ENCODE measurements at places on chromosomes 2 and 18.

GRCh38 chr2:195619590-195619989 lies 37.4 kb upstream of the SLC39A10 start:
- DNase-seq, result no peak

DNA sequence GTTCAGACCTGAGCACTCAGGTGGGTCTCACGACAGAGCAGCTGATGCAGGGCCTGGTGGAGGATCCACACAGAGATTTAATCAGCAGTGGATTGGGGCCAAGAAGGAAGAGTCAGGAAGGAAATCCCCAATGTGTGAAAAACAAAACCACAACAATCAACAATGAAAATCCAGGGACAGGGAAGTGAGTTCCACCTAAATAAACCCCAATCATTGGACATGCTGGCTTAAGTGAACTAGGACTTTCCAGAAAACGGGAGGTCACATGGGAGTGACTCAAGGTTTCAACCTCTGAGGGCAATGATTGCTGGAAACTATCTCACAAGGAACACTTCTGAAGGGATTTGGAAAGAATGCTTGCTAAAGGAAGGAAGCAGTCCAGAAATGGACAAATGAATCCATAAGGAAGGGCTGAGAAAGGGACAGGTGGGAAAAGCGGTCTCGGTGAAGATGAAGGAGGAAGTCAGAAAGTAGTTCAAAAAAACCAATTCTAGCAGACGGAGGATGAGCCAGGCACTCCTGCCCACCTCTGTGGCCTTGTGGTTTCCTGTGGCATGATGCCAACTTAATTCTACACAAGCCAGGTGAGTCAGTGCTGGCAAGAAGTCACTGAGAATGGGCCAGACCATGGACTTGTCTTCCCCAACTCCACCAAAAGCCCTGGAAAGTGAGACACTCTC lies 15.4 kb upstream of the XDH start:
- DNase-seq, result peak; percentile 12

- no peak for DNase-seq
These were observed 15.3 kb downstream of the CAPN10 start for GRCh38 chr2:240601831-240602160.

DNA sequence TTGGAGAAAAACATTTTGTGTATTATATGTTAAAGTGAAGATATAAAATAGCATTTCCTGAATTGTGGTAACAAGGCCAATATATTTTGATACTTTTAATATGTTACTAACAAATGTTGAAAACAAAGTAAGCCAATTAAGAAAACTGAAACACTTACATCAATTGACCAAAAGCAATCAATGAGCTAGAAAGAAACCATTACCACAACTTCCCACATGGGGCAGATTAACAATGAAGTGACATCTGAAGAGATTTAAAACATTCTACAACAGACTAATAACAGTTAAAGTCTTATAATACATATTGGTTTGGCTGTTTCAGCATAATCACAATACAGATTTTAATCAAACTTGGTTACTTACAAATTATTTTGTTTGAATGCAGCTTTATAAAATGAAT lies 282.4 kb upstream of the NETO1 start:
- no peak for DNase-seq

GRCh38 chr2:119015845-119016244 lies 73.9 kb downstream of the MARCO start:
- no peak for DNase-seq

GRCh38 chr2:95346231-95346737 lies 49.1 kb downstream of the KCNIP3 start:
- no peak for DNase-seq

DNA sequence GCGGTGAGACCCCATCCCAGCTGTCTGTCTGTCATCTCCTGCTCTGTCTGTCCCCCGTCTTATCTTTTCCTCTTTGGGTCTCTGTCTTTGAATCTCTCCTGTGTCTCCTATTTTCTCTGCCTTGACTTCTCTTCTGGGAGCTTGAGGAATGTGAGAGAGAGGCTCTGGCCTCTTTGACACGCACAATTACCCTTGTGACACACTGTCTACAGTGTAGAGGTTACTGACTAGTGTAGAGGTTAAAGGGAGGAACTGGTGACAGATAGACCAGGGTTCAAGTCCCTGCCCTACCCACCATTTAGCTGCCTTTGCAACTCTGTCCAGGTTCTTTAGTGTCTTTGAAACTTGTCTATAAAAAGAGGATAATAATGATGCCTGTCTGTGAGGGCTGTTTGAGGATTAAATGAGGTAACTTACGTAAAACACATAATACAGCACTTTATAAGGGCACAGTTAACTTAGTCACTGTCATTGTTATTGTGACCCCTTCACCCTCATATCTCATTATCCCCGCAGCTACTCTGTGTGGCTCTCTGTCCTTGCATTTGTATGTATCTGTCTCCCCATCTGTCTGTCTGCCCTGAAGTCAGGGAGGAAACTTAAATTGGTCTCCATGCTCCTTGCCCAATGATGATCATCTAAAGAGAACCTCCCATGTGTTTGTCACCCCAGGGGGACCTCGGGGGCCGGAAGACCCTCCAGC lies 19.9 kb downstream of the SEMA4F start:
- no peak for DNase-seq

DNA sequence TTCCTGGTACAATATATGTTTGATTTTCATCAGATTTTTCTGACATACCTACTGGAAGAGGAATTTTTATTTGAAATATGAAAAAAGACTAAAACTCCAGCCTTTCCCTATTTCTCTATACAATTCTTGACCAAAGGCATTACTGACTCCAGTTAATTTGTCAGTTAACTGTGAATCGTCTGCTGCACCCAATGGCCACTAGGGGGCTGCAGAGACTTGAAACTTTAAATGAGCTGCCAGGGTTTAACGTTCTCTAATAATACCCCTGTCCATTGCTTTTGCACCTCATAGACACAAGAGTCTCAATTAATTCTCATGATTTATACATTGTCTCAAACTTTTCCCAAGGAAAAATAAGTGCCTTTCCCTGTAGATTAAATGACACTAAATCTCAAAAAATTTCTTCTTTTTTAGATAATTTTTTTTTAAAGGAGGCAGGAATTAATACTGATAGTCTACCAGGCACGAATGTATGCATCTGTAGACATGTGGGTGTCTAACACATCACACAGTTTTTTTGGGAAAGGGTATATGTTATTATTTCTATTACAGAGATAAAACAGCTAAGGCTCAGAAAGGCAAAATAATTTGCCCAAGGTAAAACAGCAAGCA lies 1.8 kb upstream of the ALK start:
- peak; percentile 17 for DNase-seq

DNA sequence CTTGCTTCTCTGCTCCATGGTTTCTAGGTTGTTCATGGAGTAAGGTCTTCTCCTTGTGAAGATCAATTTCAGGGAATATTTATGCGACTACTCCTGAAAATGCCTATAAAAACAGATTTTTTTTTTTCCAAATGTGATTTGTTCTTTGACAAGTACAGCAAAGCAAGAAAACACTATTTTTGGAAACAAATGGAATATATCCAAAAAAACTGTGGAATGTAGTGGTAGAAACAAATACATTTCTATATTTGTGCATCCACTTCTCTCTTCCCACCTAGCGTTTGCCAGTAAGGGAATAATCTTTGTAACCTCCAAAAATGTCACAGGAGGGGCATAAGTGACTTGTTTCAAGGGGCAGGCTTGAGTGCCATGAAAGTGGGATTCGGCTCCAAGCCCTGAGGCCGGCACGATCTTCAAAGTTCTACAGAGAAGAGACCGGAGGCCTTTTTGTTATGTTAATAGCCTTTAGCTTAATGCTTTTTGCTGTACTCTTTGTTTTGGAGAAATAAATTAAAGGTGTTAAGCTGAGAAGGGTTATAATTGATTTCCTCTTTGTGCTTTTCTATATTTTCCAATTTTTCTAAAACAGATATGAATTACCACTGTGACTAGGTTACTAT lies 200.6 kb downstream of the NRP2 start:
- DNase-seq, result no peak

- DNase-seq, result no peak
These were observed 243.2 kb upstream of the BOD1L2 start for GRCh38 chr18:56903686-56904085.

GRCh38 chr2:53519918-53520841 lies 247.4 kb upstream of the CHAC2 start:
- no peak for DNase-seq

GRCh38 chr2:45000341-45000901 lies 8.8 kb downstream of the SIX2 start:
- DNase-seq, result no peak

DNA sequence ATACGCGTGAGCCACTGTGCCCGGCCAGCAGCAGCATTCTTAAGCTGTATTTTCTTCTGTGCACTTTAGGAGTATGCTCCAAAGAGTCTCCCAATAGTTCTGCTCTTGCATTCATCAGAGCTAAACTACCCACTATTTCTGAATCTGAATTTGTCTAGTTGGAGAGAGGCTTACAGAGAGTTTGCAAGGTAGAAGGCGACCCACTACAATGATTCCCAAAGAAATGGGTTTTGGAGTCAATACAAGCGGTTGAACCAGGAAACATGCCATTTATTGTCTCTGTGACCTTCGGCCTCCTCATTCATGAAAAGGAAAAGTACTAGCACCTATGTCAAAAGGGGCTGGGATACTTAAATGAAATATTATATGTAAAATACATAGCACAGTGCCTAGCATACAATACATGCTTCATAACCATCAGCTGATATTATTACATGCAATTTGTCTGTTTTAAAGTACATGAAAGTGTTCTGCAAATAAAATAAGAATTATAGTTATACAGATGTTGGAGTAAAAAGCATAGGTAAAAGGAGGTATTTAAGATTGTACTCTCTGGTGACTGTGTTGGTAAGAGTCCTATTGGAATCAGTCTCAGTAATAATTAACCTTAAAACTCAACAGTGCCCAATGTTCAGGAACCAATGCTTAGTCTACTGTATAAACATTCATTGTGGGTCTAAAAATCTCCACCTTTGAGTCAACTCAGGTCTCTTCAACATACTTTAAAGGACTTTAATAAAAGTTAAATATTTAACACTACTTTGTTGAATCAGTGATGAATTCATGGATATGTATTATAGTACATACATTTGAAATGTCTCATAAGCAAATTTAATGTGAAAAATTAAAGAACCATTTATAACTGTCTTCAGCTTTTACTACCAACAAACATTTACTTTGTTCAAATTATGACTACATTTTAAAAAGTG lies 89.8 kb upstream of the GRB14 start:
- no peak for DNase-seq

DNA sequence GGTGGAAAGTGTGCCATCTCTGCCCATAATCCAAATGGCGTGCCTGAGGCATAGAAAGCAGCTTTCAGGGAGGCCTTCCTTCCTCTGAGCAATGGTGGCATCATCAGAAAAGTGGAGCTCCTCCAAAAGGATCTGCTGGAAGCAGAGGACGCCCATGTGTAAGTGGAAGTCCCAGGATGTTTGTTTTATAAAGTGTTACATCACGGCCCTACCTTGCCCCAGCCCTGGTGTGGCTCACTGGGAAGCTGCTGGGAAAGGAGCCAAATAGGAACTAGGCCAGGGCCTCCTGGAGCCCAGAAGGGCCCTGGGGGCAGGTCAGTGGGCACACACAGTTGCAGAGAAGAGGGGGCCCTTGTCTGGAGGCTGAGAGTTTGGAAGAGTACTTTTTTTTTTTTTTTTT lies 4.2 kb upstream of the ODC1 start:
- DNase-seq, result no peak

GRCh38 chr18:13267431-13267873 lies 48.9 kb downstream of the LDLRAD4 start:
- no peak for DNase-seq

DNA sequence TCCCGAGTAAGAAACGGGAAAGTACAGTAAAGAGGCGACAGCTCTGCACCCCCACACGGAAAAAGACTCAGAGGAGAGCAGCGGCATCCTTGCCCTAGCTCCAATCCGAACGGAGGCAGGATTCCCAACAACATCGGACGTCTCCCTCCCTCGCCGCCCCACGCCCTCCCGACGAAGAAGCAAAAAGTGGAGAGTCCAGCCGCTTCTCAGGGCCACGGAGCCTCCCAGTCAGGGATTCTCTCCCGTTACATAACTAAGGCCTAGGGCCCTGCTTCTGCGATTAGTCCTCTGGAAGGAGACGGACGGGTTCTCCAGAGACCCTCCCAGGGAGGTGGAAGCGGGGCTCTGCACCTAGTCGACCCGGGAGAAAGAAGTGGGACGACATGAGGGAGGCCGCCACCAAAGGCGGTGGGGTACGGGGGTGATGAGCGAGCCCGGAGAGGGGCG lies 587 bp downstream of the SUMO1 start:
- DNase-seq, result no peak

GRCh38 chr2:138475277-138475776 lies 26.2 kb upstream of the SPOPL start:
- no peak for DNase-seq

- no peak for DNase-seq
These were observed 66.3 kb upstream of the SCG2 start for GRCh38 chr2:223668302-223668998.

DNA sequence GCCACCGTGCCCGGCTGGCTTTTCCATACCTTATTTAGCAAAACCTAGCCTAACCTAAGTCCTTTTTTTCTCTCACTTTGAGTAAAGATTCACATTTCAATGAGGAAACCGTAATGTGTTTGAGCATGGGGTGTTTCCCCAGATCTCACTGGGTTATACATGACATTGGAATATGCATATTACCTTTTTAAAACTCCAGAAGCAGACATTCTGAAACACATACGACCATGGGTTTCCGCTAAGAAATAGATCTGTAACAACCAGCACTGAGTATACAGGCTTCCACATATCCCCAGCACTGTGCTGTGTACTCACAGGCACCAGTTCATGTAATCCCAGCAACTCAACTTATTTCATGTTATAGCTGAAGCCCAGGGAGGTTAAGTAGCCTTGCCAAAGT lies 41.0 kb upstream of the FOSL2 start:
- no peak for DNase-seq

DNA sequence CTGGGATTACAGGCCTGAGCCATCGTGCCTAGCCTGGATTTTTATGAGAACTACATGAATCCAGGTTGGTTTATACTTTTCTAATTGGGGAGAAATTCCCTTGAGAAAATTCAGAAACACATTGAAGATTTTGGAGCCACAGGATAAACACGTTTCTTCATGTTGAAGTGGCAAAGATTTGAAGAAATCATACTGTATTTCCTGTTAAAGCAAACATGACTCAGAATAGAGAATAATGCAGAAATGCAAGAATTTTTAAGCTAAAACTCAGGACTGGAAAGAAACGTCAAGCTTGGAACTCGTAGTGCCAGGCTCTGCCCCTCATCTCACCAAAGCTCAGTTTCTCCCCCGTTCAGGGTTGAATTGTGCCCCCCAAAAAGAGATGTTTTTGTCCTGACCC lies 32.1 kb upstream of the TAF1B start:
- no peak for DNase-seq
